ENCODE measurements at places on chromosomes 1 and 21. TPM values are rescaled to one million over a fixed set of nuclear protein-coding genes. Genes with fewer than 3 reads are reported as not detected.

GRCh38 chr1:63718541-63718970 is 55.3 kb upstream of the ROR1 start:
- H3K27me3 ChIP-seq, result no peaks in the 10 kb centered on the region
- H3K27ac ChIP-seq, result peak overlapping the region; percentile 68
- peaks cover 23% of the 10 kb centered on the region for H3K4me1 ChIP-seq
- DNase-seq, result no peak
- no peaks in the 10 kb centered on the region for H3K36me3 ChIP-seq

GRCh38 chr1:9589719-9590157 is 1.0 kb downstream of the TMEM201 start:
- H3K4me3 ChIP-seq, result peak overlapping the region; percentile 77
- H3K27ac ChIP-seq, result peak overlapping the region; percentile 62
- peaks cover 8% of the 10 kb centered on the region for H3K4me1 ChIP-seq

Gene OR10Z1
- not detected for total RNA-seq

Gene IGSF5
- total RNA-seq, result 0.56 TPM

Data from hepatocyte (in vitro differentiated cells).